ENCODE measurements at places on chromosomes 3 and 15. TPM values are rescaled to one million over a fixed set of nuclear protein-coding genes. Genes with fewer than 3 reads are reported as not detected.

DNA sequence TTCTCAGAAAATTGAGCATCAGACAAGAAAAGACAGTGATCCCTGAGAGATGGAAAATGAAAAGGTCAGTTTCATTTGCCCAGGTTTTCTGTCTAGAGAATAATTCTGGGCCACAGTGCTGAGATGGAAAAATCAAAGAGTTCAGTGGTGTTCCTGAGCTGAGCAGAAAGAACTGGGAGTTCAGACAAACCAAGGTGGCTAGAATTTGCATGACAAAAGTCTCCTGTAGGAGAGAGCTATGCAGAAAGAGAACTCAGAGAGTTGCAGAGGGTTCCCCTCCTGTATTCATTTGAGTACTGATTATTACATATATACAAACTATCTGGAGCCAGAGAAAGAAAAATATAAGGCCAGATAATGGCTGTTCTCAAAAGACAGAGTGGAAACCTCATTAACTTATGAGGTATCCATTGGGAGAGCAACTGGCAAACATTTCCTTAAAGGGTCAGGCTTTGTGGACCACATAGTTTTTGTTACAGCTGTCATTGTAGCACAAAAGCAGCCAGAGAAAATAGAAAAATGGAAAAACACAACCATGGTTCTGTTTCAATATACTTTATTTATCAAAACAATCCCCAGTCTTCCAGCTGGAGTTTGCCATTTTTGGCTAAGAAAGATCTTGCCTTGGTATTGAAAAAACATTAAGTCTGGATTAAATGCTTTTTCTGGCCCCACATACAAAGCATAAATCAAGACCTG, 1004.1 kb downstream of the TBL1XR1 start:
- no peak for DNase-seq

DNA sequence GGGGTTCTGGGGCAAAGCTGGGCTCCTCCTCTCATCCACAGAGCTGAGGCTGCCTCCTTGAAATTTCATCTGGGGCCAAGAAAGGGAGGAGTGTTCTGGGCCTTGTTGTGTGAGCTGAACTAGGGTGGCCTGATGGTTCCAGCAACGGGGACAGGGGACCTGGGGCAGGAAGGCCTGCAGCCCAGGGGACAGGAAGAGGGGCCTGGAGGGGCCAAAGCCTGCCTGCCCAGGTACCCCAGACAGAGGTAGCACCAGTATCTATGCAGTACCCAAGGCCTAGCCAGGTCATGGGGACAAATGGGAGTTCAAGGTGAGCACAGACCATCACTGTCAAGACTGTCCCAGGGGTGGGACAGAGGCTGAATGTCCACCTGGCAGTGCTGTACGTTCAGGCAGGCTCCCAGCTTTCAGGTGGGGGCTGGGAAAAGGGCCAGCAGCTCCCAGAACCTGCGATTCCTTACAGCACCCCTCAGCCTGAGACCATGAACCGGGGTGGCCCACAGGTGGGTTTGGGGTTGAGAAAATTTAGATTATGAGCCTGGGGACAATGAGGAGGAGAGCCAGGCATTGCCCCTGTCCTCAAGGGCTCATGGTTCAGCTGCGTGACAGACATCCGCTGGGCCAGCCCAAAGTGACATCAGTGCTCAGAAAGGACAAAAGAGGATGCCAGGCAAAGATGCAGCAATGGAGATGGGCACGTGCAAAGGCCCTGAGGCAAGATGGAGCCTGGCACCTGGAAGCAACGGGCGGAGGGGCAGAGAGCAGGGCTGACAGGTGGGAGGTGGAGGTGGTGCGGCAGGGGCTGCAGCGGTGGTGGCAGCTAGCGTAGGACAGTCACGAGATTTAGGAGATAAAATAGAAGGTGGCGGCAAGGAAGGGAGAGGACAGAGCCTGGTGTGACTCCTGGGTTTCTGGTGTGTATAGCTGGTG, 28.0 kb downstream of the PSTPIP1 start:
- DNase-seq = no peak

GRCh38 chr3:2838546-2839157, 271.5 kb downstream of the IL5RA start:
- DNase-seq = no peak

- DNase-seq = no peak
These were observed 2.5 kb downstream of the PFN2 start for GRCh38 chr3:149968216-149968615.

DNA sequence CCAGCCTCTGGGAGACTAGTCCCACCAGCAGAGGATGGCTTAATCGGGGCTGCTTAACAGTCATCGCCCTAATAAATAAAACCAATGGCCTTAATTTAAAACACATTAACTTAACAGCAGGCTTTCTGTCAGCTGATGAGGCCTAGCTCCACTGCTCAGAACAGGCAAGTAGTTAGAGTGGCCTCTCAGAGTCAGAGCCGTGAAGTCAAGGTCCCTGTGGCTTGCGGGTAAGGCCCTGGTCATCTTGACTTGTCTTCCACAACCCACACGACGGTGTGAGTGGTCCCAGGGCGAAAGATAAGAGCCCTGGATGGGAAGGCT, 11.8 kb downstream of the XXYLT1 start:
- no peak for DNase-seq

GRCh38 chr3:151552589-151552988, 91.7 kb upstream of the IGSF10 start:
- no peak for DNase-seq

- DNase-seq = no peak
These were observed 25.1 kb upstream of the ZKSCAN7 start for GRCh38 chr3:44529927-44530326.

- DNase-seq = no peak
These were observed 65.1 kb downstream of the B3GNT5 start for GRCh38 chr3:183317886-183318865.

- no peak for DNase-seq
These were observed 6.5 kb upstream of the FGD5 start for GRCh38 chr3:14812196-14812790.

GRCh38 chr3:140914384-140914945, 27.2 kb upstream of the SLC25A36 start:
- no peak for DNase-seq

- DNase-seq = no peak
These were observed 58.9 kb downstream of the TMEM108 start for GRCh38 chr3:133096900-133097613.

GRCh38 chr3:79488407-79488806, 279.4 kb downstream of the ROBO1 start:
- no peak for DNase-seq

DNA sequence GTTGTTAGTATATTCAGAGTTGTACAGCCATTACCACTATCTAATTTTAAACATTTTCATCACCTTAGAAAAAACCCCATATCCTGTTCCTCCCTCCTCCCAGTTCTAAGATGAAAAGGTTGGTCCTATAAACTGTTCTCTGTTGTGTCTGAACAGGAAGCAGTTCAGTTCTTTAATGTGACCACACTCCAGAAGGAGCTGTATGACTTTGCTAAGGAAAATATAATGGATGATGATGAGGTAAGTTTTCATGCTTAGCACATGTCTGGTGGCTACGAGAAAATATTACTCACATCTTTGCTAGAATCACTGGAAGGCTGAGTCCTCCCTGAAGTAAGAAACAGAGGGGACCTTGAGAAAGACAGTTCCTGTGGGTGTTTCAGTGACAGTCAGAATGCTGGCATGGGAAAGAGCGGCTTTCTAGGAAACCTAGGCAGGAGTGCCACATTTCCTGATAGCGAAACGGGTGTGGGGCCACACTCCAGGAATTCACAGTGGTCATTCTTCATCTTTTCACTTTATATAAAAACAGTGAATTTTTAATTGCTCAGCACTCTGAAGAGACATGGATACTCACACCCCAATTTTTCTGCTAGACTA, 20.3 kb downstream of the CRTAP start:
- no peak for DNase-seq

DNA sequence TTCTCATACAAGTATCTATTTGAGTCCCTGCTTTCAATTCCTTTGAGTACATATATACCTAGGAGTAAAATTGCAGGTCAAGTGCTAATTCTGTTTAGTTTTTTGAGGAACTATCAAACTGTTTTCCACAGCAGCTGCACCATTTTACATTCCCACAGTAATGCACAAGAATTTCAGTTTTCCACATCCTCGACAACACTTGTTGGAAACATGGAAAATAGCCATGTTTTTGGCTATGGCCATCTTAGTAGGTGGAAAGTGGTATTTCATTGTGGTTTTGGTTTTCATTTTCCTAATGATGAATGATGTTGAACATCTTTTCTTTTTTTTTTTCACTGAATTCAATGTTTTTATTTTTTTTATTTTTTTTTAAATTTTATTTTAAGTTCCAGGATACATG, 44.4 kb upstream of the TNFAIP8L3 start:
- DNase-seq = no peak

DNA sequence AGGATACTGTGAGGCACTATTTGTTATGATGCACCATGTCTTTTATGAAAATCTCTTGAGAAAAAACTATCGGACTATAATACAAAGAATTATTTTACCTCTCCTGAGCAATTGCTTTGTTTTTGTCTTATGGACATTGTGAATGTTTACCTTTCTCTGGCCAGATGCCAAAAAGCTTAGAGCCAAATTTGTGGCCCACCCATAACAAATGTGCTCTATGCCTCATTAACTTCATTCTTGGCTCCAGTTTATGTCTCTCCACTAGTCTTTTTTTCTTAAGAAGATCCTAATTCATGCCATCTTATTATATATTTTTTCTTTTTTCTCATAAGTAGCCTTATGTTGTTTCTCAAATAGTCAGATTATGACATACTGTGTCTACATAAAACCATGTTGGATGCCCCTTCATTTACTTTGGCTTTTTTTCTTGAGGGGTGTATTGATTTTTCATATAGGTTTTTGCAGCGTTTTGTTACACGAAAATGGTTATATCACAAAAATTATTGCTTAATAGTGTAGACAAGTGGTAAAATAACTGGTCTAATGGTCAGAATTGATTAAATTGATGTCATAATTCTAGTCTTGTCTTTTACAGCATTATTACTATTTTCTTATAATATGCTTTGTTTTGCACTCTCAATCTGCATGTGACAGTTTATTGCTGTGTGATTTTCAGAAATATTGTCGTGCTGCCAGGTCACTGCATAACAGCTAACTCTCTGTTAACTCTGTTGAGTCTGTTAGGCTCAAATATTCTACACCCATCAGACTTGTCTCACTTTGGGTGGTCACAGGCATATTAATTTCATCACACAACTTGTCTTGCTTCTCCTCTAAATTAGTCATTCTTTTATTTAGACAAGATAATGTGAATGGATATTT, 18.2 kb downstream of the SENP8 start:
- DNase-seq = no peak

GRCh38 chr15:96230526-96231181, 99.8 kb upstream of the NR2F2 start:
- peak; percentile 32 for DNase-seq

DNA sequence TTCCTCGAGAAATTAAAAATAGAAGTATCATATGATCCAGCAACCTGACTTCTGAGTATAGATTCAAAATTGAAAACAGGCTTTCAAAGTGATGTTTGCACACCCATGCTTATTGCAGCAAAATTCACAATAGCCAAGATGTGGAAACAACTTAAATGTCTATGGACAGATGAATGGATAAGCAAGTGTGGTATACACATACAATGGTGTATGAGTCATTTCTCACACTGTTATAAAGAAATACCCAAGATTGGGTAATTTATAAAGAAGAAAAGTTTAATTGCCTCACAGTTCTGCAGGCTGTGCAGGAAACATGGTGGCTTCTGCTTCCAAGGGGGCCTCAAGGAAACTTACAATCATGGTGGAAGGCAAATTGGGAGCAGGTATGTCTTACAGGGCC, 100.8 kb downstream of the KLF13 start:
- DNase-seq = no peak

DNA sequence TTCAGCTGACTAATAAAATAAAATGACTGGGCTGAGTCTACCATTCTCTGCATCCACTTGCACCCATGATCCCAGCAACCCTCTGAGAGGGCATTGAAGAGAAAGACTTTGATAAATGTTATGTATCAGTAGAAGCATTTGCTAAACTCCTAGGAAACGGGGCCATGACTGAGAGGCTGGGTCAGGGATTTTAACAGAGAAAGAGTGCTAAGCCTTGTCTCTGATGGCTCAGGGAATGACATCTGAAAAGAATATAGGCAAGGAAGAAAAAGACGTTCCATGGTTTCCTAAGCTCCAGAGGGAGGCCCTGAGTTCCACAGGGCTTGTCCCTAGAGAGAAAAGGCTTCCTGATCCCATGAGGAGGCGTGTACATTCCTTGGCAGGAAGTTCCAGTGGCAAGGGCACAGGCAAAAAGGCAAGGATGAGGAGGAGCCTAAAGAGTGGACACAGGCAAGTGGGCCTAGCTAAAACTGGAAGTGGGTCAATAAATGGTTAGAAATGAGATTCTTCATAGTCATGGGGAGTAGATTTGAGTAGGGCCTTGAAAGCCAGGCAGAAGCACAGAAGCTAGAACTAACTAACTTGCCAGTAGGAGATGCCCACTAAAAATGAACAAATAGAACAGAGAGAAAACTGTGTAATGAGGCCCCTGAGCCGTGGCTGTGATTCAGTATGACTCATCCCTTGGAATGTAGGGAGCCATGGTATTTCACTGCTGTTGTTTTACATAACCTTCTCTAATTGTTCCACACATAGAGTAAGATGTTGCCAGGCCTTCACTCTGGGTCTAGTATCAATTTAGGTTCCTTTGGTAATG, 44.9 kb upstream of the MANF start:
- peak; percentile 79 for DNase-seq

GRCh38 chr3:98699132-98699531, 64.0 kb upstream of the ST3GAL6 start:
- DNase-seq = no peak

DNA sequence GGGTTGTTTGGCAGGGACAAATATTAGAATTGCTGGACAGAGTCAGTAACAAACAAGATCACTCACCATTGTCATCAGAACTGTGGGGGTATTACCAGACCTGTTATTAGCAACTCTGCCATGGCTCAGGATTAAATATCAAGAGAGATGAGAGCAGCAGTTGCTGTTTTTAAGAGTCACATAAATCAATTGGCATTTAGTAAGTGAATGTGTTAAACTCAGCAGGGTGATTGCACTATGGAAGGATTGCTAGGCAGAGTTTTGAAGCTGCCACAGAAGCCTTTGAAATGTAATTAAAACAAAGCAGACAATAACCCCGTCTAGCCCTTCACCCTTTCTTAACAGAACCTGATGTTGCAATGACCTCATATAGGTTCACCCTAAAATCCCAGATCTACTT, 238.8 kb downstream of the GAP43 start:
- no peak for DNase-seq

GRCh38 chr3:66312039-66312438, 91.2 kb downstream of the SLC25A26 start:
- DNase-seq = no peak

DNA sequence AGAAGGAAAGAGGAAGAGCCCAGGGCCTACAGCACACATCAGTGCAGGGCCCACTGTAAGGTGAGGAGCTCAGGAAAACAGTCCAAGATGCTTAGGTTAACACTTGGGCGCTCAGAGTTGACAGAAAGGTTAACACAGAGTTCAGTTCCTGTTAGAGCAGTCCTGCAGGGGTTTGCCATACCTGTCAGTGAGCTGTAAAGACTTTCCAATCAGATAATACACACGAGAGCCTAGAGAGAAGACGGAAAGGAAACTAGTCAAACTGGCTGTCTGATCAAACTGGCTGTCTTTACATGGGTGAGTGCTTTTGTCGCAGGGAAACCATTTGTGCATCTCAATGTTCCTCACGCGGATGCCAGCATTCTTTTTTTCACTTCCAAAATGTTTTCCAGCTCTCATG, 61.4 kb upstream of the ARHGEF26 start:
- DNase-seq = no peak

TMEM42 gene
- 10.2 TPM for total RNA-seq

ALG1L2 gene
- not detected for total RNA-seq

TGM5 gene
- not detected for total RNA-seq

MYZAP gene
- total RNA-seq = 7.4 TPM

COL6A6 gene
- total RNA-seq = not detected

RTP4 gene
- 0.99 TPM for total RNA-seq

TAGLN3 gene
- 0.07 TPM for total RNA-seq
